ENCODE measurements at places on chromosomes 4 and X.

GRCh38 chr4:87557348-87557747 lies 28.2 kb upstream of the SPARCL1 start:
- DNase-seq, result no peak

- DNase-seq, result no peak
These were observed 22.5 kb upstream of the MYOZ2 start for GRCh38 chr4:119113033-119113655.

GRCh38 chrX:69286565-69286906 lies 121.3 kb upstream of the PJA1 start:
- no peak for DNase-seq

DNA sequence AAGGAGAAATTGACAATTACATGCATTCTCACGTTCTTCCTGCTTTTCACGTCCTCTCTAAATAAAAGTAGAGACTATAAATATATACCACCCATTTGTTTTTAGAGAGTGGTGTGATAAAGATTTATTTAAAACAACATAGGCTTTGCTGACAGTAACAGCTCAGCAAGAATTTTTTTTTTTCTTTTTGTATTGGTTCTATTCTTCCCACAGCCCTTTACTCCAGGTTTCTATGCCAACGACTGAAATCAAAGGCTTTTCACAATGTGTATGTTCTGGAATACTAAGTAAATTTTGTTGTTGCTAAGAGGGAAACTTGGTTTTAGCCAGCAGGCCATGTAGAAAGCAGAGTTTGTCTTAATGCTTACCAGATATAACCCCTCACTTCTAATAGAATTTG lies 43.4 kb downstream of the MAOA start:
- DNase-seq, result no peak

GRCh38 chrX:1874416-1874815 lies 259.6 kb downstream of the ASMT start:
- no peak for DNase-seq

DNA sequence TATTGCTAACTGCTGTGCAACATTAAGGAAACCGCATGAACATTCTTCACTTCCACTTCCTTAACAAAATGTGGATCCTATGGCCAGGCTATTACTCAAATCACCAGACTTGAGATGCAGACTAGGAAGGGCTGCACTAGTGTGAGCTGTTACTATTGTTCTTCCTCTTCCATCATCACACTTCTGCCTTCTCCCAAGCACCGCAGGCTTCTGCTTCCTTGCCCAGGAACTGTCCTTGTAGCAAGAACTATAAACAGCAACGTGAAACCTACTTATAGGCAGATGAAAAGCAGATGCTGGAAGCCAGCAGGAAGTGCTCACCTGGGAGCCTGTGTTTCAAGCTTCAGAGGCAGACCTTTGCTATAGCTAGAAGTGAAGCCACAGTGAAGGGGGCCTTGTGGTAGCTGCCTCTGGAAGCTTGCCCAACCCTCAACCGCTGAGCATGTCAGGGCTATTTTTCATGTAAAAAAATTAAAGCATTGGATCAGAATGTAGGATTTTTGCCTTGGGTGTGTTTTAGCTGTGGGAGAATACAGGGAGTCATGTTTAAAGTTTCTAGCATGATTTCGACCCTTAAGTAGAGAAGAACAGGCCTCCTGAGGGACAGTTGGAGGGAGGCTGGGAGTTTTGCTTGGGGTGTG lies 43.9 kb downstream of the CLNK start:
- peak; percentile 15 for DNase-seq

GRCh38 chrX:4668802-4669536 lies 955.5 kb upstream of the PRKX start:
- DNase-seq, result no peak

- DNase-seq, result no peak
These were observed 288.2 kb upstream of the UGT8 start for GRCh38 chr4:114310296-114310925.

GRCh38 chr4:101274888-101275752 lies 72.2 kb downstream of the PPP3CA start:
- no peak for DNase-seq

DNA sequence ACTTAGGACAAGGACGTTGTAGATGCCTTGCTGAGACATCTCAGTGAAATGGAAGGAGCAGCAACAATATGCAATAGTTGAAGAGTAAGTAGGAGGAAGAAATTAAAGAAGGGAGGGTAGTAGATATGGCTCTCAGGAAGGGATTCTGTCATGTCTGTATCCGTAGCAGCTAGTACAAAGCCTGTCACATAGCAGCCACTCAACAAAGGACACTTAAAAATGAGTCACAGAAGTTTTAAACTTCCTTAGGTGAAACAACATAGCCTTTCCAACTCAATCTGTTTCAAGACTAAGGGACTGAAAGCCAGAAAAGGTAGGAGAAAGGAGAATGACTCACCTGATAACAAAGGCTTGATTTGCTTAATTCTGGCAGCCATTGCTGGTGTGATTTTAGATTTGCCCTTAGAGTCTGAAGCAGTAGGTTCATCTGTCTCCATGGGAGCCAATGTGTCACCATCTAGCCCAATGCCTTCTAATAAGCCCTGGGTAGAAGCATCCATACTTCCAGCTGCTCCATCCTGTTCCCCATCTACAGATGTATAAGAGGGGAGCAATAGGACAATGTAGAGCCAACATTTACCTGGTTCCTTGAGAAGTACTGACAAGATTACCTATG lies 86.6 kb downstream of the HUWE1 start:
- DNase-seq, result no peak

GRCh38 chrX:154435171-154435733 lies 1.7 kb upstream of the GDI1 start:
- no peak for DNase-seq

GRCh38 chr4:68951806-68952585 lies 392 bp upstream of the UGT2A3 start:
- DNase-seq, result no peak

DNA sequence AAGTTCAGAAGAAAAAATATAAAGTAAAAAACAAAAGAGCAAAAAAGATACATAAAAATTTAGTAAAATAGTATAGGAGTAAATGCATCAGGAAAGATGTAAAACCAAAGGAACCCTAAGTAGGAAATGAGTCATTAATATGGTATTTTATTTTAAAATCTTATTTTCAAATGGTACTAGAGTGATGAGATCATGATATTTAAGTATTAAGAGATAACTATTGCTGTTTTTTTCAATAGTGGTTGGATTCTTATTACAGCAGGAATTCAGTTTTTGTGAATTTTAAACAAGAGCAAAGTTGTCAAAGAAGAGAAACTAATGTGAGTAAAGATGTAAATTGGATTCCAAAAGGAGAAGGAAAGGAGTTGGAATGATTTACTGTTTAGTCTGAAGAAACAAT lies 20.0 kb downstream of the EMCN start:
- DNase-seq, result no peak

GRCh38 chrX:323721-324628 lies 5.4 kb upstream of the GTPBP6 start:
- peak; percentile 32 for DNase-seq

GRCh38 chrX:120672389-120672788 lies 42.5 kb upstream of the C1GALT1C1 start:
- peak; percentile 77 for DNase-seq

- no peak for DNase-seq
These were observed 2.0 kb downstream of the NYX start for GRCh38 chrX:41449131-41449530.

- no peak for DNase-seq
These were observed 173.5 kb upstream of the FMR1 start for GRCh38 chrX:147738265-147738664.

GRCh38 chr4:686413-687040 lies 2.4 kb downstream of the SLC49A3 start:
- no peak for DNase-seq

- DNase-seq, result no peak
These were observed 437.1 kb upstream of the CTSO start for GRCh38 chr4:156390599-156391324.

GRCh38 chr4:133154725-133155124 lies 5.6 kb downstream of the PCDH10 start:
- DNase-seq, result no peak

DNA sequence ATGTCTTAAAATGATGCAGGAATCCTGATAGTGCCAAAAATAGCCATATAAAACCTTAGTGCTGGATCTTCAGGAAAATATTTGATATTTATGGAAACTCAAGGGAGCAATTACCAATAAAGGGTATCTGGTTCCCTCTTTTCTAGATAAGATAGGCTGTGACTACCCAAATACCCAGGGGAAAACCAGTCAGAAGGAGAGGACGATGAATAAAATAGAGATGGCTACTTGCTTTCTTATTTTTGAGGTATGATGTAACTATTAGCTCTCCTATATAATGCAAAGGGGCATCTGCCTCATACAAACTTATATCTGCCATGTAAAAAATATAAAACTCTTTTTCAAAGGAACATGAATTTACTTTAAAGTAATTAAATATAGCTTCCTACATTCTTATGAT lies 23.4 kb upstream of the COX18 start:
- DNase-seq, result no peak

GRCh38 chr4:67558493-67558892 lies at the start of gene STAP1:
TSS of gene STAP1 (plus strand) at chr4:67558727. CDS start at chr4:67558810, 83 bp downstream.
- no peak for DNase-seq

DNA sequence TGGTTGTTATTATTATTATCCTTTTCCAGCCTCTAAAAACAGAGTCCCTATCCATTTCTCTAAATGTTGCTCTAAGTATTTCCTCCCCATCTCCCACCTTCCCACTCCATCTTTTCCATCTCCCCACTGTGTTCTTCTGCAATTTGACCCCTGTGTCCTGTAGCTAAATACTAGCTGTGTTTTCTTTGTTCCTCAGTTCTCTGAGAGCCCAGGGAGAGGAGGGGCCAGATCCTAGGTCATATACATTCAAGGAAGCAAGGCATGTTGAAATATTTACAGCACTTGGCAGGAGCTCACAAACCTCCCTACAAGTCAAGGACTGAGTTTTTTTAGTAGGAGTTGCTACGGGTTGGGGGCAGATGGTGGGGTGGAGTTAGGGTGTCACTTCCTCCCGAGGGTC lies 10.5 kb downstream of the SLC16A2 start:
- DNase-seq, result no peak

DNA sequence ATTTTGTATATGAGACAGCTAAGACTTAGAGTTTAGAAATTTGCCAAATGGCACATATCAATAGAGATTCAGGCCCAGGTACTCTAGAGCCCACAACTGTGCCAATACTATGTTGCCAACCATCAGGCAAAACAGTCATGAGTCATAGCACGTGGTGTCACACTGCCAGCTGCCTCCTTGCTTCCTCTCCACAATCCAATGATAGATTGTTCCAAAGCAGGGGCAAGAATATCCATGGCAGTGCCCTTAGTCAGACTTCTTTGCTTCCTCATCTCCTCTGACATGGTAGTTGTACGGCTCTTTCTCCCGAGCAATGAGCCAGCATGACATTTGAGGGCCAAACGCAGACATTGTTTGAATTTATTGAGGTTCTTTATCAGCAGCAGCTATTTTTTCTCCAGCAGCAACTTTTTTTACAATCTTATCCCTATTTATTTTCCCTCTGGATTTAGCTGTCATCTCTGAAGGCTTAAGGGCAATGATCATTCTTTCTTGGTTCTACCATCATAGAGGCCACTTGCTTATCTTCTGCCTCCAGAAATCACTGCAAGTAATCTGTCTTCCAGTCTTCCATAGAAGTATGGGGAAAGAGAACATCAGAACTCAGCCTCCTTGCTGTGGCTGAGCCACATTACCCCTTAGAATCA lies 169.7 kb downstream of the COL4A6 start:
- peak; percentile 29 for DNase-seq

DNA sequence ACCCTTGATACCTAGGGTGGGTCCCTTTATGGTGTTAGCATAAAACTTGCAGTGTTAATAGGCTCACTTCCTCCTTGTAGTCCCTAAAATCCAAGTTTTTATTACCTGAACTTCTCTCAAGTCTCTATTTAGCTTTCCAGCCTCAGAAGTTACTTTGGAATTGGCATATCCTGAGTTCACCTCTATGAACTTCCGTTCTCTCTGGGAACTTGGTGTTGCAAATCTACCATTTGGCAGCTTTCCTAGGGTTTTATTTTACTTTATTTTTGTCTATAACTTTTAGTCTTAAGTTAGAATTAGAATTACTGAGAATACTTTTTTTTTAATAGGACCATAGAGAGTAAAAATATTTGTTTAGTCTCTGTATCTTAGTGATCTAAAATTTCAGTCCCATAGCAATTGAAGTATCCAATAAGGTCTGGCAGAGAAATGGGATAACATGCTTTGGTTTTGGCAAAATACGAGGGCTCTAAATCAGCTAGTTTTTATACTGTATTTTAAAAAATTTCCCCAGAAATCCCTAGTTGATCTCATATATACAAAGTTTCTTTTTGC lies 30.3 kb upstream of the NAF1 start:
- no peak for DNase-seq

GRCh38 chr4:166034965-166035364 lies 161.9 kb downstream of the TLL1 start:
- no peak for DNase-seq

DNA sequence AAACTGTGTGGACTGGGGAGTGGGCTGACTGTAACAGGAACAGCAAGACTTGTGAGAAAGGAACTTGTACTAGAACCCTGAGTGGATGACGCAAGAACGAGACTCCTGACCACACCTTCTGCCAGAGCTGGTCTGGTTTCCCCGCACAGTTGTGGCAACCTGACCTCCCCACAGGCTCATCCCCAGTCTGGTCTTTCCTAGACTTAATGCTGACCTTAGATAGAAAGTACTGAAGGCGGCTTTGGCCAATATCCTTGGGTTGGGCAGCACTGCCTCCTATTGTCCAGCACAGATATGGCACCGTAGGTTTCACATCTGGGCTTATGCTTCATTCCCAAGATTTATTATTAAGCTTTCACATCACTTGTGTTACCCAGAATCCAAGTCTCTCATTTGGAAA lies 137.8 kb upstream of the FRG1 start:
- no peak for DNase-seq

DNA sequence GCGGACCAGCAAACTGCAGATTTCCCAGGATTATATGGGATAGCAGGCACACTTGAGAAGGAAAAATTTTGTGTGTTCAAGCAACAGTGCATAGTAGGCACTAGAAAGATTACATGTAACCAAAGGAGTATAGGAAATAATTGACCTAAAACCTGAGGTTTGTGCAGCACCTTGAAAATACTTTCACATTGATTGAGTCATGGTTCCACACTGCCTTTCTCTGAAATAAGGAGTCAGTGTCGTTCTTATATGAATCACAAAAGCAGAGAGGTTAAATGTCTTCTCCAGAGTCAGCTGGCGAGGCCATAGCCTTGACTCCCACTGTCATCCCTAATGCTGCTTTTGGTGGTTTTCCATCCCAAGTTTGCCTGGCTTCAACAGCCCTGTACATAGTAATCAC lies 138.9 kb downstream of the SOWAHB start:
- peak; percentile 32 for DNase-seq

- DNase-seq, result no peak
These were observed 2.9 kb upstream of the UNC5C start for GRCh38 chr4:95551653-95552052.

DNA sequence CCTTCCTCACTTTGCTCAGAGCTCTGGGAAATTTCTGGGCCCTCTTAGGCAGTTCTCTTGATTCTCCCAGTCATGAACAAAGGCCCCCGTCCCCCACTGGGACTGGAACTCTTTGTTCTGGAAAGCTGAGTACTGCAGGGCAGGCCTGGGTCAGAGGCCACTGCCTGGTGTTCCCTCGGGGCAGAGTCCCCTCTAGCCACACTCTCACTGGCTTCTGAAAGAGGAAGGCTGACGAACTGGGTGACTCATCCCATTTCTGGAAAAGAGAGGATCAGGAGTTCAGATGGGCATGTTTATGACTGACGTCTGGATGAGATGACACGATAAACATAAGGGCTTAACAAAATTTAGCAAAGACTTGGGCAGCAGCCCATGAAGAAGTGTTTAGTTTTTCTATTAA lies 47.7 kb downstream of the DDX3X start:
- DNase-seq, result peak; percentile 54
